ENCODE measurements at places on chromosomes 2 and 18.

DNA sequence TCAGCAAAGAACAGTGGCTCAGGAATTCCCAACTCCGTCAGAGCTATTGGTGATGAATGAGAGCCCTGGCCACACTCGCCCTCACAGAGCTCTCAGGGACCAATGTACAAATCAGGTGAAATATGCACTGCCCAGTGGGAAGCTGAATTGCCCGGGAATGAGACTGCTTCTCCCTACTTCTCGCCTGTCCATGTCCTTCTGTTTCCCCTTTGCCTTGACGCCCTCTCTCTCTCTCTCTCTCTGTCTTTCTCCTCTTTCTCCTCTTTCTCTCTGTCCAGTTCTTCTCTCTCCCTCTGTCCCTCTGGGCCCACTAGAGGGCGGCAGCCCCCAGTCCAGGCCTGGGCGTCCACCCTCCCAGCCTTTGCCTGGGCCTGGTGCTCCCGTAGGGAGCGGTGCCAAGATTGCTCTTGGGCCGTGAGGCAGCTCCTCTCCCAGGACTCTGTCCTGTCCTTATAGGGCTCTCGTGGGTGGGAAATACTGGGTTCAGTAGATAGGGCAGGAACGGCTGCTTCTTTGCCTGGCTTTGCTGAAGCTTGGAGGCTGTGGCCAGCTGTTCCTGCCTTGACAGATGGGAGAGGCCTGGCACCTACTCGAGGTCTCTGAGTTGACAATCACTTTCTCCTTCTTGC is 28.4 kb upstream of the PUM2 start:
- DNase-seq: no peak

- DNase-seq: no peak
Measured at GRCh38 chr18:48719974-48720654, 181.3 kb downstream of the CTIF start.

GRCh38 chr2:100367163-100367562 is 44.9 kb upstream of the LONRF2 start:
- no peak for DNase-seq

DNA sequence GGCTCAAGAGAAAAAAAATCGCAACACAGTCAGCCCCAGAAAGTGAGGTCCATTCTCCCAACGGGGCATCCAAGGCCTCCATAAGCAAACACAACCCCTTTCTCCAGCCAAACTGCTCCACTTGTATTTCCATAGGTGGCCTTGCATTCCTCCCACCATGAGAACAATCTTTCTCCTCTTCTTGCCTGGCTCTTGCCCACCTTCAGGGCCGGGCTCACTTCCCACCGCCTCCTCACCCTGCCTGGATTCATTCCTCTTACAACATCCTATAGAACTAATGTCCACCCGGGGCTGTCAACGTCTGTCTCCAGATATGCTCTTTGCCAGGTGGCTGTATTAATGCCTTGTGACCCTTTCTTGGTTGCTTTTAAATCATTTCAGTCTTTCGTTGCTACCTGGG is 124.5 kb downstream of the SMAD7 start:
- DNase-seq: peak; percentile 36

GRCh38 chr2:164328310-164328709 is 293.0 kb downstream of the GRB14 start:
- no peak for DNase-seq

DNA sequence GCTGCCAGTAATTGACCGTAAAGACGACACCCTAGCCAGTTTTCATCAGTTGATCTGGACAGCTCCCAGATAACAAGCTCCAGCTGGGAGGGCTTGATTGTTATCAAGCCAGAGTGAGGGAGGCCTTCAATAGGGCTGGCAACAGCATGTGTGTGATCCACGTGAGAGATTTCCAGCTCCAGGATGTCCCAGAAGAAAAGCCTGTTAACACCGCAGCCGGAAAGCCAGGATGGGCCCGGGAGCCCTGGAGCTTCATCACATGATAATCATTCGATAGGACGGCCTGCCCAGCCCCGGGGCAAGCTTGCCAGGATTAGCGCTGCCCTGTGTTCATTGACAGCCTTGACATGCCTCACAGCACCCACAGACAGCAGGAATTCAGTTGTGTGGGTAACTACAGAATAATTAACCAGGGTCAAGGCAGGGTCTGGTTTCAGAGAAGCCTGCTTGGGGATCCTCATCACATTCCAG is 182.5 kb downstream of the C1D start:
- no peak for DNase-seq

DNA sequence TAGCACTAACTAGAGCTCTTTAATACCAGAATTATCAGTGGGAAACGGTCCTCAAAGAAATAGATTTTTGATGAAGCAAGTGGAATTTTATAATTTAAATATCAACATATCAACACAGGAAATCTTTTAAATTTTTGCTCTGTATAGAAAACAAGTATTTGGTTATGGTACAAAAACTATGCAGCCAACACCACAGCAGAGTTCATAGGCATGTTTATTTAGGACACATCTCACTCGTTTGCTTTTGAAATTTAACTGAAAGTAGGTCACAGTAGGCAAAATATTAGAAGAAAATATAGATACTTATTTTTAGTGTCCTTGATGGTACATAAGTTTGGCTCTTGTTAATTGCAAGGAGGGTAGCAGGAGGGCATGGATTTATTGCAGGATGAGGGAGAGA is 34.3 kb upstream of the TANC1 start:
- DNase-seq: no peak

- DNase-seq: no peak
Measured at GRCh38 chr2:74033375-74033774, 48.7 kb downstream of the TET3 start.

Measured in CD8-positive, alpha-beta T cell (primary cell).